ENCODE measurements at places on chromosomes 11 and 22.

- no peaks in the 10 kb centered on the region for H3K27me3 ChIP-seq
- DNase-seq = no peak
- no peak overlapping the region for H3K27ac ChIP-seq
- H3K4me3 ChIP-seq = no peak overlapping the region
- no peaks in the 10 kb centered on the region for H3K36me3 ChIP-seq
- H3K4me1 ChIP-seq = peaks cover 13% of the 10 kb centered on the region
Measured at GRCh38 chr11:75845324-75845723, 30.3 kb downstream of the UVRAG start.

DNA sequence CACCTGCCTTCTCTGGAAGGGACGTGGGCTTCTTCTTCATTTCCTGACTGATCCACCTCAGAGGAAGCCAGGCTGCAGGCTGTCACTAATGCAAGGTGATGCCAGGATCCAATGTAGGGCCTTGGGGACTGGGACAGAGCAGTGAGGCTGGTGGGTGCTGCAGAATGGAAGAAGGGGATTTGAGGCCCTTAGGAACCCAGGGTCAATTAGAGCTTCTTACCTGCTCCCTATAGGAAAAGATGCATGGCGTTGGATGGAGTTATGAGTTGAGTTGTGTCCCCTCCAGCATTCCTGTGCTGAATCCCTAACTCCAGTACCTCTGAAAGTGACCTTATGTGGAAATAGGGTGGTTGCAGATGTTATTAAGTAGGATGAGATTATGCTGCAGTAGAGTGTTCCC, 190.4 kb downstream of the MIAT start:
- no peak for DNase-seq
- H3K4me3 ChIP-seq = no peak overlapping the region
- H3K4me1 ChIP-seq = peaks cover 28% of the 10 kb centered on the region
- H3K27ac ChIP-seq = no peak overlapping the region

DNA sequence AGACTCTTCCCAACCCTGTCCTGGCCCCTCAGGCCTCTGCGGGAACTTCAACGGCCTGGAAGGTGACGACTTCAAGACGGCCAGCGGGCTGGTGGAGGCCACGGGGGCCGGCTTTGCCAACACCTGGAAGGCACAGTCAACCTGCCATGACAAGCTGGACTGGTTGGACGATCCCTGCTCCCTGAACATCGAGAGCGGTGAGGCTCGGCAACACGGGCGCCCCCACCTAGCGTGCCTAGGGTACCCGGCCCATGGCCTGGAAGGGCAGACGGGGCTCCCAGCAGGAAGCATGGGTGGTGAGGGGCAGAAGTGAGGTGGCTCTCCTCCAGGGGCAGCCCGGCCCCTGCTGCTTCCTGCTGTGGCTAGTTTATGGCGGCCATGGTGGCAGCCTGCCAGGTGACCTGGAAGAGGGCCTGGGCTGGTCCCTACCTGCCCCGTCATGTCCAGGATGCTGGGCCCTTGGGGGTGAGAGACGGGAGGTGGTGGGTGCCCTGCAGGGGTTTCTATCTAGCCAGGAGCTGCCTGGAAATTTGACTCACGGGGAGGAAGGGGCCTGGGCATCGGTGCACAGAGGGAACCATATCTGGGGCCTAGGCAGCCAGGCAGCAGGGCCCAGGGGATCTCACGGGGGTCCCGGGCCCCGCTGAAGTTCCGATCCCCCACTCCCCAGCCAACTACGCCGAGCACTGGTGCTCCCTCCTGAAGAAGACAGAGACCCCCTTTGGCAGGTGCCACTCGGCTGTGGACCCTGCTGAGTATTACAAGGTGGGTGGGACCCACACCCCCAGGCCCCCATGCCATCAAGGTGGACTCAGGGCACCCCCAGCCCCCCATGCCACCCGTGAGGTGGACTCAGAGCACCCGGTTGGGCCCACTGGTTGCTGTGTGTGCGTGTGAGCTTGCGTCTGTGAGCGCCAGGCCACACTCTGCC, 9.2 kb downstream of the MUC2 start:
- DNase-seq = peak; percentile 64
- no peaks in the 10 kb centered on the region for H3K4me1 ChIP-seq
- no peak overlapping the region for H3K4me3 ChIP-seq
- no peak overlapping the region for H3K27ac ChIP-seq
- no peaks in the 10 kb centered on the region for H3K27me3 ChIP-seq

GRCh38 chr11:123061403-123062157, at the start of gene HSPA8:
Gene HSPA8 (minus strand): TSS chr11:123062136. CDS start chr11:123061324, 812 bp downstream.
- H3K27me3 ChIP-seq = no peaks in the 10 kb centered on the region
- peaks cover 39% of the 10 kb centered on the region for H3K36me3 ChIP-seq
- DNase-seq = peak; percentile 85
- H3K4me3 ChIP-seq = peak within 1 kb of the TSS; percentile 87
- H3K4me1 ChIP-seq = no peaks in the 10 kb centered on the region

DNA sequence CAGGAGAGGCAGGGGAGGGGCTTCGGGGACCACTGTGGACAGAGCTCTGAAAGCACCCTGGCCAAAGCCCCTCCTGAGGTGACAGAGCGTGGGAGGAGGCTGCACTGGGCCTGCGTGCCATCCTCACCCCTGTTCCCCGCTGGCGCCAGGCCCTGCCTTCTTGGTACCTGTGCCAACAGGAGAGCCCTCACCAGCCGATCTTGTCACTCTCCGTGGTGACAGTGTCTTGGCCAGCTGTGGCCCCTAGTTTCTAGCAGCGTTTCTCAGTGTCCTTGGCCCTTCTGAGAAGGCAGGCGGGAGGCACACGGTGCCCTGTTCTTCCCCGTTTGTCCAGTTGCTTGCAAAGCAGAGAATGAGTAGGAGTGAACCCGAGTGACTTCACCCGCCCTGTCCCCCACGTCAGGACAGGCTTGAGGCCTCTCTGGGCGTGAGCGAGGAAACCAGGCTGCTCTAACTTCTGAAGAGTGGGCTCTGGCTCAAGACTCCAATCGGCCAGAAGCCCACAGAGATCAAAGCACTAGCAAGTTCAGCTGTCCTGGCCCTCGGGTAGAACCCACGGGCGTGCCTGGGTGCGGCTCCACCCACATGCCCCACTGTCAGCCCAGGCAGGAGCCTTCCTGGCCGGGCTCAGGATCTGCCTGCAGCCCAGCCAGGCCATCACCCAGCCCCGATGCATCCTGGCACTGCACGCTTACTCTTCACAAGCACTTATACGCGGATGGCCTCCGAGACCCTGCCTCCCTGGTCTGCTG, 60.2 kb upstream of the EMID1 start:
- no peaks in the 10 kb centered on the region for H3K4me1 ChIP-seq
- no peaks in the 10 kb centered on the region for H3K27me3 ChIP-seq
- H3K27ac ChIP-seq = no peak overlapping the region
- H3K4me3 ChIP-seq = no peak overlapping the region
- no peaks in the 10 kb centered on the region for H3K36me3 ChIP-seq

- no peak for DNase-seq
- H3K27ac ChIP-seq = peak overlapping the region; percentile 99
- peaks cover 12% of the 10 kb centered on the region for H3K36me3 ChIP-seq
- H3K4me1 ChIP-seq = peaks cover 83% of the 10 kb centered on the region
Measured at GRCh38 chr22:46050451-46050845, 73.5 kb upstream of the WNT7B start.

DNA sequence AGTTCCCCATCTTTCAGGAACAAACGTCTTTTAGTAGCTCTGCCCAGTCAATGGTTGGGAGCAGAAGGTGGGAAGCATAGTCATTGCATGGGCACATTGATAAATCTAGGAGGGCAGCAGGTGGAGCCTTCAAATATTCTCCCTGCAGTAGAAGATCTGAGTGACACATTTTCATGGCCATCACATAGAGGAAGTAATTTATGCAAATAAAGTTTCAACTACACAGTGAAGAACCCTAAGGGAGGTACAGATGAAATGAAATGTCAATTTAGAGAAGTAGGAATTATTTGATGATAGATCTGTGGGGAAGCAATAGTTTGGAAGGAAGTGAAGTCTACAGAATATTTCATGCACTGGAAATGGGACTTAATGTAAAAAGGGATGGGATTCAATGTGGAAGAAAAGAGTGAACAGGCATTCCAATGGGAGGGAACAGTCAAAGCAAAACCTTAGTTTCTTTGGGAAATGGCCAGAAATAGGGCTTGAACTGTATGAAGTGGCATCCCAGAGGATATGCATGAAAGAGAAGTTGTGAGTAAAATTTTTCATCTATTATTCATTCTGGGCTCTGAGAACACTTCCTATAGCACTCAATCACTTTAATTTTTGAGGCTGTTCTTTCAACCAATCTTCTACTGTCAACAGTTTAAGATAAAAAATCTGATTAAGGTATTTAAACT, 256.2 kb upstream of the LUZP2 start:
- H3K4me1 ChIP-seq = no peaks in the 10 kb centered on the region
- H3K4me3 ChIP-seq = no peak overlapping the region
- no peak for DNase-seq
- H3K27ac ChIP-seq = no peak overlapping the region
- H3K36me3 ChIP-seq = no peaks in the 10 kb centered on the region
- H3K27me3 ChIP-seq = no peaks in the 10 kb centered on the region

DNA sequence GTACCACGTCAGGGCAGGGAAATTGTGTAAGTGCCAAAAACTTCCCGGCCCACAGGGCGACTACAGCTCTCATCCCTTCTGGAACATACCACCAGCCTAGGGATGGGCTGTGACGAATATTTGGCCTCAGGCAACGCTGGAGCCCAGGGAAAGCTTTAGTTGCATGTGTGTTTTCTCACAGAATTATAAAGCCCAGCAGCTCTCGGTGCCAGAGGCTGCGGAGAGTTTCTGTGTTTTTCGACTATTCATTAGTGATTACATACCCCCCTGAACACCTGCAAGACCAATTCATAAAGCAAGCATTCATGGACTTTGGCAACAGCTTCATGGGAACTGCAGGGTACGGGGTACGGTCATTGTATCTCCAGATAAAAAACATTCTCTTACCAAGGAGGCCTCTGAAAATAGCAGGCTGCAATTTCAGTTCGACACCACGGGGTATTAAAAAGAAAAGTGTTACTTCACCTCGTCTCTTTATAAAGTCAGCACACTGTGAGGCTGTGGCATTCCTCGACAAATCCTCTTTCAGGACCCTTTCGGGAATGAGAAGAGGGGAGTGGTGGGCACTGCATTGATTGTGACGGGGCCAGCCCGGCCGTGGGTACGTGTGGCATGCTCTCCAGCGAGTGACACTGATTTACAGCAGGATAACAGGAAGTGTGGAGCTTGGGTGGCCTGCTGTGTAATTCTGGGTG, 243.6 kb upstream of the SORL1-AS1 start:
- H3K27me3 ChIP-seq = no peaks in the 10 kb centered on the region
- DNase-seq = peak; percentile 73
- peak overlapping the region; percentile 84 for H3K27ac ChIP-seq
- H3K4me3 ChIP-seq = peak overlapping the region; percentile 35
- no peaks in the 10 kb centered on the region for H3K36me3 ChIP-seq
- H3K4me1 ChIP-seq = peaks cover 18% of the 10 kb centered on the region

DNA sequence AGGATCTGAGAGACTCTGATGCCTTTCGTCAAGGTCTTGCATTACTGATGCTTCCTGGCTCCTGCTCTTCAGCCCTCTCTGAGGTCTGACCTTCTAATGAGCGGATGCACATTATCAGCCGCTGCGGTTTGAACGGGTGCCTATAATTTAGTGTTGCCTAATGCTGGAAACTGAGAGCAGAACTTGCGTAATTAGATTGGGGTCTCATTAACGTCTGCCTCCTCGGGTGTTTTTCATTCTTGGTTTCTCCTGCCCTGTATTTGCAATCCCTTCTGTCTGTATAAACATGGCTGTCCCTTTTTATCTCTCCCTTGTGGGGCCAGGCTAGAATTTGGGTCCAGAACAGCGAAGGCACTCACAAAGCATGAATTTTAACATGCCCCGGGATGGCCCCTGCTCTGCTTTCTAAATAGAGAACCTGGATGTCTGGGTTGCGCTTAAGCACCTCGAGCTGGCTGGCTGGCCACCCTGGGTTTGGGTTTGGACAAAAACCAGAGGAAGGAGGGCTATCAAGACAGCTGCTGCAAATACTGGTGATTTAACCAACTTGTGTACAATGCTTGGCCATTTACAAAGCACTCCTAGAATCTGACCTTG, 118.6 kb downstream of the TIMP3 start:
- H3K4me3 ChIP-seq = no peak overlapping the region
- H3K27ac ChIP-seq = no peak overlapping the region
- H3K4me1 ChIP-seq = peaks cover 9% of the 10 kb centered on the region
- DNase-seq = peak; percentile 81

GRCh38 chr11:63907808-63908530, 9.0 kb downstream of the RCOR2 start:
- H3K27me3 ChIP-seq = no peaks in the 10 kb centered on the region
- H3K27ac ChIP-seq = peak overlapping the region; percentile 59
- DNase-seq = no peak
- peaks cover 26% of the 10 kb centered on the region for H3K36me3 ChIP-seq
- no peak overlapping the region for H3K4me3 ChIP-seq

DNA sequence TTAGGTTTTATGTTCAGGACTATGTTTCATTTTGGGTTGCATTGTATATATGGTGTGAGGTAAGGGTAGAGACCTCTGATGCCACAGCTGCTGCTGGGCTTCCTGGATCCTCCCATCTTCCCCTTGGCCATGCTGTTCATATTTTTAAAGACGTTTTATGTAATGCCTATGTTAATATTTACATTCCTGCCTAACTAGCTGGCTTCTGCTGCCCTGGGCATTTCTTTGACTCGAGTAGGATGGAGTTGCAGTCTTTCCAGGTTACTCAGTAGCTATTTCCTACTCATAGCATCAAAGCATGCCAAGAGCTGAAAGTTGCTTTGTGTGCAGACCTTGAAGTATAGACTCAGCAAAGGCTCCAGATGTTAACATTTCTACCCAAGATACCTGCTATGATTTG, 220.5 kb upstream of the CADM1 start:
- H3K4me3 ChIP-seq = no peak overlapping the region
- DNase-seq = no peak
- no peaks in the 10 kb centered on the region for H3K36me3 ChIP-seq

DNA sequence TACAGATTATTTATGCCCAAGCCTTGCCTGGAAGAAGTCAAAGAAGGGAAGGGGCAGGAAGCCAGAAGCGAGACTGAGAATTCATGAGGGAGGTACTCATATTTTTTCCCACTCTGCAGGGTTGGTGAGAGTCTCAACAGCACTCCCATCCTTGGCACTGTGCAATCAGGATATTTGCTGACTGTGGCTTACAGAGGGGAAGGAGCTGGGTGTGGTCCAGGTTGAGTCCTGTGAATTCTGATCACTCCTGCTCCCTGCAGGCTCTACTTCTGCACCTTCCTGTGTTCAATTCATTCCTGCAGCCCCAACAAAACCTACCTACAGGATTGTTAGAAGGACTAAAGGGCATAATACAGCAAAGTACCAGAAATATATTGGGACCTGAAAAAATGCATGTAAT, 530.5 kb downstream of the INSC start:
- no peak overlapping the region for H3K27ac ChIP-seq
- no peak for DNase-seq
- no peaks in the 10 kb centered on the region for H3K27me3 ChIP-seq
- no peaks in the 10 kb centered on the region for H3K36me3 ChIP-seq
- peaks cover 7% of the 10 kb centered on the region for H3K4me1 ChIP-seq

GRCh38 chr22:22526125-22526912, 6.2 kb upstream of the ZNF280A start:
- no peak overlapping the region for H3K27ac ChIP-seq
- no peaks in the 10 kb centered on the region for H3K36me3 ChIP-seq
- no peak for DNase-seq
- no peak overlapping the region for H3K4me3 ChIP-seq

DNA sequence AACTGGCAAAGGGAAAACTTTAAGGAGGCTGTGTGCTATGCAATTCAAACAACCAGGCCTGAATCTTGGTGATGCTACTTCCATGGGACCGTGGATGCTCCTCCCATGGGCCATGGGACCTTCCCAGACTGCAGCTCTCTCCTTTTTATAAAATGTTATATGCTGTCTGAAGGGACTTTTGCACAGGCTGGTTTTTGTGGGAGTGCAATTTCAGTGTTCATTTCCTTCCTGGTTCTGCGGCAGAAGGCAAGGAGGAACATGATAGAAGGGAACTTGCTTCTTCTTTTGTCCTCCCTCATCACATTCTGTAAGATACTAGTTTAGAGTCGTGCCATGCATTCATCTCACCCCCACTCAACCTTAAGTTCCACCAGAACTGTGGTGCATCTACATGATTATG, 68.9 kb downstream of the C11orf58 start:
- H3K4me3 ChIP-seq = no peak overlapping the region
- no peaks in the 10 kb centered on the region for H3K36me3 ChIP-seq
- H3K4me1 ChIP-seq = peaks cover 14% of the 10 kb centered on the region

All from tibial artery (tissue), 4 donors.